Transverse colon (tissue), 4 donors: ENCODE measurements at places on chromosomes 5 and 9. TPM values are rescaled to one million over a fixed set of nuclear protein-coding genes. Genes with fewer than 3 reads are reported as not detected.

GRCh38 chr5:2039180-2039531 is 156.4 kb upstream of the IRX4 start:
- H3K27me3 ChIP-seq: peaks cover 15% of the 10 kb centered on the region
- H3K27ac ChIP-seq: no peak overlapping the region
- no peak overlapping the region for H3K4me3 ChIP-seq
- H3K4me1 ChIP-seq: no peaks in the 10 kb centered on the region
- DNase-seq: no peak

DNA sequence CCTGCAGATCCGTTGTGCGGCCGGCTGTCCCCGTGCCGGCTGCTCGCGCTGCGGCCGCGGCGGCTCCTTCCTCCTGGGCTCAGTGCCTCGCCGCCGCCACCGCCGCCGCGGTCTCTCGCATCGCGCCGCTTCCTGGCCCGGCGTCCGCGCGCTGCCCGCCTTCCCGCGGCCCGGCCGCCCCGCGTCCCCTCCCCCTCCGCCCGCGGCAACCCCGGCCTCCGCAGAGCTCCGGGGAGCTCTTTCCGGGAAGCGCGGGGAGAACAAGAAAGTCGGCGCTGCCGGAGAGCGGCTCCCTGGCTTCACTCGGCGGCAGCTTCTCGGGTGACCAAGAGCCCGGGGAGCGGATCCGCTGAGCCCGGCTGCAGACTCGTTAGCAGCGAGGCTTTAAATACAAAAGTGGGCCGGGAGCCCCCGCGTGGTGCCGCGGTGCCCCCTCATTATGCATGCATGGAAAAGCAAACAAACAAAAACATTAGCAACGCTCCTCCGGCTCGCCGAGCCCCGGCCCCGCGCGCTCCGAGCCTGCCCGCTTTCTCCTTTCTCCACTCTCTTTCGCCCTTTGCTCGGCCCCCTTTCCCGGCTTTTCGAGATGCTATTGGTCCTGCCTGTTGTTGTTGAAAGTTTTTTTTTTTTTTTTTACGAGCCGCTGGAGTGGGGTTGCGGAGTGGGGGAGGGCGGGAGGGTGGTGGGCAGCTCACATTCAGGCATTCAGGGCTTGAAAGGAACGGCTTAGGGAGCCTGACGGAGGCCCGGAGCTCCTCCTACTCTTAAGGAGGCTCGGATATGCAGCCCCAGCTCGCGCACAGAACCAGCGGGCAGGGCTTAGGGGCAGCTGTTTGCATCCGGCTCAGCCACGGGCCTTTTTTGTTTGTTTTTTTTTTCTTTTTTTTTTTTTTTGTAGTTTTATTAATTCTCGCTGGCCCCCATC is at the start of gene GAS1:
TSS of gene GAS1 (minus strand) at position 361 of the 928 bp plus-strand sequence. CDS start 727 bp downstream, outside the sequence.
- peak; percentile 78 for DNase-seq
- H3K4me1 ChIP-seq: peaks cover 31% of the 10 kb centered on the region
- peak within 1 kb of the TSS; percentile 66 for H3K4me3 ChIP-seq
- H3K36me3 ChIP-seq: no peaks in the 10 kb centered on the region

DNA sequence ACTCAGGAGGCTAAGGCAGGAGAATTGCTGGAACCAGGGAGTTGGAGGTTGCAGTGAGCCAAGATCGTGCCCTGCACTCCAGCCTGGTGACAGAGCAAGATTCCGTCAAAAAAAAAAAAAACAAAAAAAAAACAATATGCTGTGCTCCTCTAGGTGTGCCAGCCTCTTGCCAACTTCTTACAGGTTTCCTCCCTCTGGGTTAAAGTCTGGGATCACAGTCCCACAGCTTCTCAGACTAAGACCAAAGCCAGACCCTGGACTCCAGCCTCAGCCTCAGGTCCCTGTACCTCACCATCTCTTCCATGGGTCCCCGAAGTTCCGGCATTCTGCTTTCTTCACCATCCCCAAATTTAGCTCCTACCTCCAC is 180.8 kb upstream of the MVB12B start:
- H3K36me3 ChIP-seq: no peaks in the 10 kb centered on the region
- H3K27me3 ChIP-seq: peaks cover 9% of the 10 kb centered on the region
- no peak overlapping the region for H3K4me3 ChIP-seq
- peaks cover 9% of the 10 kb centered on the region for H3K4me1 ChIP-seq

DNA sequence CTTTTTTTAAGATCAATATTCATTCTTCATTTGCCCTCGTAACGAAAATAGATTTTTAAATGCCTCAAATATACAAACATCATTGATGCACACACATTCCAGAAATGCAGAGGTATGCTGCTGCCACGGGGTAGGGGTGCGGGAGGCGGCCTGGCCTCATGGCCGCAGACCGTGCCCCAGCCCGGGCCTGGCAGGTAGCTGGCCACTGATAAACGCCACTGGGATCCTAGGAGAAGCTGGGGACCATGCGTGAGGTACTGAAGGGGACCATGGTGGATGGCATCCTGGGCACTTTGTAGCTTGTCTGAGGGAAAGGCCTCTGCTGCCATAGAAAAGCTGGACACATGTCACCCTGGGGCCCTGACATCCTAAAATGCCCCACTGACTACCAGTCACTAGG is 6.5 kb downstream of the ORM2 start:
- no peaks in the 10 kb centered on the region for H3K27me3 ChIP-seq
- H3K4me3 ChIP-seq: no peak overlapping the region
- H3K27ac ChIP-seq: no peak overlapping the region
- H3K4me1 ChIP-seq: no peaks in the 10 kb centered on the region
- DNase-seq: no peak

GRCh38 chr5:138565100-138565821 is 9.9 kb downstream of the HSPA9 start:
- no peak overlapping the region for H3K27ac ChIP-seq
- H3K4me3 ChIP-seq: no peak overlapping the region
- no peaks in the 10 kb centered on the region for H3K27me3 ChIP-seq
- peaks cover 6% of the 10 kb centered on the region for H3K36me3 ChIP-seq
- H3K4me1 ChIP-seq: no peaks in the 10 kb centered on the region
- DNase-seq: no peak

- H3K27ac ChIP-seq: no peak overlapping the region
- H3K27me3 ChIP-seq: no peaks in the 10 kb centered on the region
- no peak overlapping the region for H3K4me3 ChIP-seq
These were observed 4.7 kb upstream of the ZNF354C start for GRCh38 chr5:179055436-179055835.

- H3K36me3 ChIP-seq: no peaks in the 10 kb centered on the region
- no peak overlapping the region for H3K4me3 ChIP-seq
- H3K4me1 ChIP-seq: peaks cover 15% of the 10 kb centered on the region
- DNase-seq: no peak
- H3K27ac ChIP-seq: no peak overlapping the region
These were observed 36.4 kb upstream of the TNFAIP8 start for GRCh38 chr5:119319401-119319800.

- H3K4me3 ChIP-seq: no peak overlapping the region
- no peaks in the 10 kb centered on the region for H3K36me3 ChIP-seq
- peaks cover 19% of the 10 kb centered on the region for H3K4me1 ChIP-seq
- DNase-seq: peak; percentile 47
These were observed 50.2 kb upstream of the SAP30L start for GRCh38 chr5:154395407-154396106.

- peaks cover 45% of the 10 kb centered on the region for H3K4me1 ChIP-seq
- H3K4me3 ChIP-seq: no peak overlapping the region
- H3K27me3 ChIP-seq: no peaks in the 10 kb centered on the region
These were observed 23.9 kb downstream of the IRF1 start for GRCh38 chr5:132466433-132467286.

DNA sequence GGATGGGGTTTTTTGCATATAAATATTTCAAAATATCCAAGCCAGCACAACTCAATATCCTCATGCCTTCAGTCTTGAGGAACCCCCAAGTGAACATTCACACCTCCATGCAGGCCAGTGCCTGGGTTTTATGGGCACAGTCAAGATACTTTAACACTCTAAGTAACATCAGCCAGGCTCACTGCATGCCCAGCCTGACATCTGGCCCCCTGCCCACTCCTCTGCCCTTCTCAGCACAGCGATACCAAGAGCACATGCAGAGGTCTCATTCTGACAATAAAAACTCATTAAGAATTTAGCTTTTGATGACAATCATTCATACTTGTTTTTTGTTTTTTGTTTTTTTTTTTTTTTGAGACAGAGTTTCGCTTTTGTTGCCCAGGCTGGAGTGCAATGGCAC is 250.0 kb downstream of the CWC27 start:
- no peak for DNase-seq
- H3K27ac ChIP-seq: no peak overlapping the region
- no peak overlapping the region for H3K4me3 ChIP-seq
- no peaks in the 10 kb centered on the region for H3K27me3 ChIP-seq
- H3K4me1 ChIP-seq: peaks cover 17% of the 10 kb centered on the region
- H3K36me3 ChIP-seq: no peaks in the 10 kb centered on the region

GRCh38 chr5:178176791-178177190 is 10.4 kb downstream of the GMCL2 start:
- H3K27me3 ChIP-seq: no peaks in the 10 kb centered on the region
- no peak overlapping the region for H3K27ac ChIP-seq
- H3K4me1 ChIP-seq: no peaks in the 10 kb centered on the region
- no peak overlapping the region for H3K4me3 ChIP-seq
- DNase-seq: no peak
- H3K36me3 ChIP-seq: no peaks in the 10 kb centered on the region

DNA sequence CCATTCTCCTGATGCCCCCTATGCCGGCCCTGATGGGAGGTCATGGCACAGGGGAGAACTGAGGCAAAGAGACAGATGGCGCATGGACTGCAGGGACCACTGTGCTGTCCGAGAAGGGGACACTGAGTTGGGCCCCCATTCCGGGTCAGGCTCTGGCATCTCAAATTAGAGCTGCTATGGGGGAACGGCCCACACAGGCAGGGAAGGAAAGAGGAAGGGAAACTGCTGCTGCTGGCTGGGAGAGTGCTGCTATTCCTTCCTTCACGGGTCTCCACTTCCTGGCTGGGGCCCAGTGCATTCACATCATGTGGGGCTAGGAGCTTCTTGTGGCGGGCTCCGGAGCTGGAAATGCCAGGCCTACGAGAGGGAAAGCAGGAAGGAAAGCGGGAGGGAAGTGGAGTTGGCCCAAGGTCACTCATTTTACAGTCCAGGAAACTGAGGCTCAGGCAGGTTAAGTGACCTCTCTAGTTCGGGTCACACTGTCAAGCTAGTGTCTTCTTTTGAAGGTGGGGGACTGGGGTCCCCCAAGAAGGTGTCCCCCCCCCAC is 1.3 kb upstream of the CARD19 start:
- H3K27me3 ChIP-seq: no peaks in the 10 kb centered on the region
- H3K4me3 ChIP-seq: peak overlapping the region; percentile 35
- H3K36me3 ChIP-seq: no peaks in the 10 kb centered on the region
- peaks cover 29% of the 10 kb centered on the region for H3K4me1 ChIP-seq

DNA sequence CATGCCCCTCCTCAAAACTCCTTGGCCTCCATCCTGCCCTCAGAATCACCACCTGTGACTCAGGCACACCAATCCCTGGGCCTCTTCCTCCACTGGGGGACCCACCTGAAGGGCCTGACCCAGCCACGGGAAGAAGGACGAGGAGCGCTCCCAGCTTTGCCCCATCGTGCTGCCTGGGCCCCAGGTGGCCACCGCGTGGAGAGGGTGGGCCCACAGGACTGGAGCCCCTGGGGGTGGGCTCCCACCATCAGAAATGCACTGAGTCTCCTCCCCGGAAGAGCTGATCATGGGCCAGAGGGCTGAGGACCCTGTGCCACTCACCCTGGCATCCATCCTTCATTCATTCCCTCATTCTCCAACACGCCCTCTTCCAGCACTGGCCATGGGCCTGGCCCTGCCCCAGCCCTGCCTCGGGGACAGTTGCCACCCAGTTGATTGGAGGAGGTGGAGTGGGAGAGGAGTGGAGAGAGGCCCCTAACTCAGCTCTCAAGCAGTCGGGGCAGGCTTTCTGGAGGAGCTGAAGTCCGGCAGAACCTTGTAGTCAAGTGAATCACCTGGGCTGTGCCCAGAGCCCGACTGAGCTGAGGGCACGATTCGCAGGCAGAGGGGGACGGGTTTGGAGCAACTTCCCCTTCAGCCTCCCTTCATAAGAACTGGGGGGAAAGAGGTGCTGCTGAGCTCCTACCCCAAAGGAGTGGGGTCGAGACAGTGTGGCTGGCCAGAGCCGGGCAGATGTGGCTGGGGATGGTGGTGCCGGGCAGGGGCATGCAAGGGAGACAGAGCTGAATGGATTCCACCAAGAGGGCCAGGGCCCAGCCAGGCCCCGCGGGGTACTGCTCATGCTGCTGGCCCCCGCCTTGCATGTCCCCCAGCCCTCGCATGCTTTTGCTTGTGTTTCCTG is 29.6 kb downstream of the DNM1 start:
- no peak overlapping the region for H3K27ac ChIP-seq
- no peak overlapping the region for H3K4me3 ChIP-seq
- DNase-seq: no peak
- no peaks in the 10 kb centered on the region for H3K27me3 ChIP-seq

DNA sequence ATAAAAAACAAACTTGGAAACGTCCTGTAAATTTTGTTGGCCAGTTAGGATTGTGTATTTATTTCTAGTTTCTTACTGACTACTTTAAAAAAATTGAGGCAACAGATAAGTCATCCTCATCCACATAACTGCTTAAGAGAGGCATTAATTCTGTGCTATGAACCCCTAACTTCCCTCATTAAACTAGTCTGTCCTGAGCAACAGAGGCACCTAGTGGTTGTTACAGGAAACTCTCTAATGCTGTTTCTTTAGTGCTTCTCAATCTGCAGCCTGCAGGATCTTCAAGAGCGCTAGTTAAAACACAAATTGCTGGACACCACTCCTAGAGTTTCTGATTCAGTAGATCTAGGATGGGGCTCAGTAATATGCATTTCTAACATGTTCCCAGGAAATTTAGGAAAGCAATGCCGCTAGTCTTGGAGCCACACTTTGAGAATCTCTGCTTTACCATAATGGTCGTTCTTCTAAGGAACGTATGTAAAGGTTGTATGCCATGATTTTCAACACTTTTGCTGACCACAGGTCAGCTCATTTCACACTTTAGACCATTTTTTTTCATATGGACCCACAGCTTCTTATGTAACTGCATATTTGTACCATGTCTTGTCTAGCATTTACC is 410.1 kb upstream of the SMARCA2 start:
- no peaks in the 10 kb centered on the region for H3K4me1 ChIP-seq
- H3K27ac ChIP-seq: no peak overlapping the region
- H3K36me3 ChIP-seq: no peaks in the 10 kb centered on the region
- H3K4me3 ChIP-seq: no peak overlapping the region
- DNase-seq: no peak
- H3K27me3 ChIP-seq: no peaks in the 10 kb centered on the region

The BARHL1 gene
- total RNA-seq: not detected

The FAM78A gene
- total RNA-seq: 3.4 TPM

The PIP5KL1 gene
- not detected for total RNA-seq

The DOLPP1 gene
- 28.4 TPM for total RNA-seq

The PDE6A gene
- total RNA-seq: 1.5 TPM

The SLC36A2 gene
- total RNA-seq: not detected

The DNLZ gene
- total RNA-seq: 17.3 TPM

The NCS1 gene
- total RNA-seq: 17.3 TPM

The HDAC3 gene
- 44.0 TPM for total RNA-seq

The ENTREP1 gene
- 23.2 TPM for total RNA-seq

The PTRH1 gene
- 2.4 TPM for total RNA-seq

The ESM1 gene
- total RNA-seq: not detected
